ENCODE measurements at places on chromosomes 12 and 14.

DNA sequence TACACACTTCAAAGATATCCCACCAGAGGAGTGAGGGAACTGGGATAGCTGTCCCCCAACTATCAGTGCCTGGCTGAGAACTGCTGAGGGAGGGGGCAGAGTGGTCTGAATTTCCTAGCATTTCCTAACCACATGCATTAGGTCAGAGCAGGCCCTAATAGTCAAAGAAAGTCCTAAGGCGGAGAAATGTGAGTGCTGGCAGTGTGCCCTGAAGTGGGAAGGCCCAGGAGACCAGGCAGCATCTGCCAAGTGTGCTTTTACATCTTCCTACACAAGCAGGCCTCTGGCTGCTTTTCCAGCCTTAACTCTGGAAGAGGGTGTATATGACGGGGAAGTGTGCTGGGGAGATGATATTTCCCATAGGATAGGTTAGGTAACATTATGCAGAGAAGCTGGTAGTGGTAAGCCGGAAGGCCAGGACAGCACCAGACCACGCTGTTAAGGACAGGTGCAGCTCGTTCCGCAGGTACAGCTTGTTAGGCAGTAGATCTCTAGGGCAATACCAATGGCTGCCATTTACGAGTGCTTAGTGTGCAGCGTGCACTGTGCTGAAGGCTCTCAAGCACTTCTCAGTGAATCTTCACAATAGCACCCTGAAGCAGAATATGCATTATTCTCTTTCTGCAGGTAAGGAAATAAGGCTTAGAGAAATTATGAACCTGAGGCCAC lies 9.1 kb upstream of the CCDC198 start:
- DNase-seq: no peak

- DNase-seq: no peak
Measured at GRCh38 chr12:90940872-90941499, 14.0 kb downstream of the CCER1 start.

GRCh38 chr12:104792570-104792969 lies 165.5 kb downstream of the SLC41A2 start:
- no peak for DNase-seq

- no peak for DNase-seq
Measured at GRCh38 chr14:82414853-82415539, 881.3 kb upstream of the SEL1L start.

- DNase-seq: no peak
Measured at GRCh38 chr14:22531451-22532344, 57.3 kb downstream of the DAD1 start.

GRCh38 chr12:123886931-123887582 lies 85.6 kb downstream of the CCDC92 start:
- no peak for DNase-seq

- DNase-seq: no peak
Measured at GRCh38 chr14:89965839-89966238, 10.1 kb downstream of the TDP1 start.

DNA sequence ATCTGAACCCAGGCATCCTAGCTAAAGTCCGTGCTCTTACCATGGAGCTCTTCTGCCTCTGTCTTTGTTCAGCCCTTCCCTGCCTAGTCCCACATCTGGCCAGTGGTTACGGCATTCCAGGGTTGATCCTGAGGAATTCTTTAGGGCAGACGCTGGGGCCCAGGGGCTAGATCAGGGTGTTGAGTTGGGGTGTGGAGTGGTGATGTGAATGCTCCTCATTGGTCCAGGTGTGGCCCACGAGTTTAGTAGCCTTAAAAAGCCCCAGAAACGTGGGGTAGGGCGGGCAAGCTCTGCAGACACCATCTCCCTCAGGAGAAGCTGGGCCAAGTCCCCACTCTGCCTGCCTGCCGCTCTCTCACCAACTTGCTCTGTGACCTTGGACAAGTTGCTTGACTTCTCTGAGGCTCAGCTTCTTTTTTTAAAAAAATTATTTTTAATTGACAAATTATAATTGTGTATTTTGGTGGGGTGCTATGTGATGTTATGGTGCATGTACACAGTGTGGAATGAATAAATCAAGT lies 9.0 kb upstream of the SERPINA6 start:
- DNase-seq: no peak

- DNase-seq: no peak
Measured at GRCh38 chr12:72390146-72390545, 118.0 kb downstream of the TRHDE start.

DNA sequence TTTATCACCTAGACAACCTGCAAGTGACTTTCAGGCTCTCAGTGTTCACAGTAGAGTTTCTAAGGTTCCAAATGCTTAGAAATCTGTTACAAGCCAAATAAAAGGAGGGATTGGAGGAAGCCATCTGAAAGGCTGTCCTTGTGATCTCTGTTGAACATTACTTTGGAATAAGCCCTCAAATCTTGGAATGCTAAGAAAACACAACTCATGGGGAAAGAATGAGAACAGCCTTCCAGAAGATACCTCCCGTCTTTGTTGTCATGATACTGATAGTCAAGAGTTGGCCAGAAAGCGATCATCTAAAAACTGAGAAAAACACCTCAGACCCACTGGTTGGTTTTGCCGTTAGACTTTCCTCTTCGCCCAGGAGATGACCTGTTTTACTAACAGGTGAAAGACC lies 44.4 kb upstream of the KCNK13 start:
- no peak for DNase-seq

- no peak for DNase-seq
Measured at GRCh38 chr12:29565727-29566126, 68.2 kb upstream of the OVCH1 start.

- no peak for DNase-seq
Measured at GRCh38 chr12:132049442-132049841, 94.7 kb downstream of the DDX51 start.

GRCh38 chr14:81341370-81341769 lies 58.8 kb downstream of the STON2 start:
- no peak for DNase-seq

DNA sequence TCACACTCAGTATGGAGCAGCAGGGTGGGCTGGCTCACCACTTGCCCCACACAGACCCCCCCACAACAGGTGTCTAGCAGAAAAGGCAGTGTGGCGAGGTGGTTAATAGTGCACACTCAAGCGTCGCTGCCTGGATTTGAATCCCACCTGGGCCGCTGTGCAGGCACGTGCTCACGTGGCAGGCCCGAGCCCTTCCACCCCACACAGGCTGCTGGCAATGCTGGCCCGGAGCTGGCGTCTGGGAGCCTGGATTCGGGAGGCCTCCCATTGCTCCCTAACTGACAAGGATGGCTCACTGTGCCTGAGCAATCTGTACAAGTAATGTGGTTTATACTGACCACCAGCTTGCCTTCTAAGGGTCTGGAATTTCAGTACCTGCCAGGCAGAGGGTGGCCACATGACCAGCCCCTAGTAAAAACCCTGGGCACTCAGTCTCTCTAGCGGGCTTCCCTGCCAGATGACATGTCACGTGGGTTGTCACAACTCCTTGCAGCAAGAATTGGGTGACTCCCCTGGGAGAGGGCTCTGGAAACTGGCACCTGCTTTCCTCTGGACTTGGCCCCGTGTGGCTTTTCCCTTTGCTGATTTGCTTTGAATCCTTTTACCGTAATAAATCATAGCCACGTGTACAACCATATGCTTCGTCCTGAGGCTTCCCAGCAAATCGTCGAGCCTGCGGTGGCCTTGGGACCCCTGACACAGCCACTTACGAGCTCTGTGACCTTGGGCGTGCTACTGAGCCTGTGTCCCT lies 72.8 kb downstream of the SCARB1 start:
- DNase-seq: no peak

DNA sequence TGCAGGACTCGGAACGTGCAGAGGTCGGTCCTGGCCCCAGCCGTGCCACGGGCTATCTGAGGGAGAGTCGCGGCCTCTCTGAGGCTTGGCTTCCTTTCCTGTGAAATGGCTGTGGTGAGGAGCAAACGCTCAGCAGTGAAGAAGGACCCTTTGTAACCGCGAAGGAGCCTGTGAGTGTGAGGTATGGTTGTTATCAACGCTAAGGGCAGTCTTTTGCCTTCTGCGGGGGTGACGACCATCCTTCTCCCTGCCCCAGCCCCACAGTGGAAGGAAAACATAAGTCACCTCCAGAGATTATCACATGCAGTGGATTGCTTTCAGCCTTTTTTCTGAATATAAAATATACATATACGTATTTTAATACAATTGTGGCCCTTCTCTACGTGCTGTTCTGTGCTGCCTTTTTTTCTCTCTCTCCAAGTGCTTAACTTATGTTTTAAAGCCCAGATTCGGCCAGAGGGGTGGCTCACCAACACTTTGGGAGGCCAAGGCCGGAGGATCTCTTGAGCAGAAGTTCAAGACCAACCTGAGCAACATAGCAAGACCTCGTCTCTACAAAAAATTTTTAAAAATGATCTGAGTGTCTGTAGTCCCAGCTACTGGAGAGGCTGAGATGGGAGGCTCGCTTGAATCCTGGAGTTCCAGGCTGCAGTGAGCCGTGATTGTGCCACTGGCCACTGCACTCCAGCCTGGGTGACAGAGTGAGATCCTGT lies 17.4 kb downstream of the TAMALIN start:
- DNase-seq: no peak

DNA sequence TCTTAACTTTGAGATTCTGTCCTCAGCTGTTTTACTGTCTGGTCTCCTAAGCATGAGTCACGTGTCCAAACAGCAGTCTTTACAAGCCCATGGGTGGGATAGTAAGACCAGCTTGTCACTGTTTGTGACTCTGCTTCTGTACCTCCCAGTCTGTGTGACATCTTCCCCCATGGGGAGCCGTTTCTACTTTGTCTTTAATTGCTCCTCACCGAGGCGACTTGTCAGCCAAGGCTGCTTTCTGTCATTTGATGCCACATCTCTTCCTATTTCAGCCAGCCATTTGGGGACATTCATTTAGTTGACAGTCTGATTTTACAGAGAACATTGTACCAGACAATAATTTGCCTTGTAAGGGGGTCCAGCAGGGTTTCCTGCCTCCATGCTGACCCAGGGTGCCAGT lies 534.8 kb downstream of the NRXN3 start:
- no peak for DNase-seq

GRCh38 chr14:43795600-43796228 lies 711.4 kb downstream of the FSCB start:
- no peak for DNase-seq

- DNase-seq: no peak
Measured at GRCh38 chr14:96802963-96803362, 5.8 kb downstream of the VRK1 start.

DNA sequence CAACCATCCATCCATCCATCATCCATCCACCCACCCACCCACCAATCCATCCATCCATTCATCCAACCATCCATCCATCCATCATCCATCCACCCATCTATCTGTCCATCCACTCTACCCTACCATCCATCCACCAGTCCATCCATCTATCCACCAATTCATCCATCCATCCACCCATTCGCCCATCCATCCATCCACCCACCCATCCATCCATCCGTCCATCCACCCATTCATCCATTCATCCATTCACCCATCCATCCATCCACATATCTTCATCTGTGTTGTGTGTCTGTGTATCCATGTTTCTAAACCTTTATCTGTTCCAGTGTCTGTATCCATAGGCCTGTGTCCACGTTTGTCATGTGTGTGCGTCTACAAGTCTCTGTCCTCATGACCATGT lies 9.9 kb downstream of the HNF1A start:
- DNase-seq: no peak

DNA sequence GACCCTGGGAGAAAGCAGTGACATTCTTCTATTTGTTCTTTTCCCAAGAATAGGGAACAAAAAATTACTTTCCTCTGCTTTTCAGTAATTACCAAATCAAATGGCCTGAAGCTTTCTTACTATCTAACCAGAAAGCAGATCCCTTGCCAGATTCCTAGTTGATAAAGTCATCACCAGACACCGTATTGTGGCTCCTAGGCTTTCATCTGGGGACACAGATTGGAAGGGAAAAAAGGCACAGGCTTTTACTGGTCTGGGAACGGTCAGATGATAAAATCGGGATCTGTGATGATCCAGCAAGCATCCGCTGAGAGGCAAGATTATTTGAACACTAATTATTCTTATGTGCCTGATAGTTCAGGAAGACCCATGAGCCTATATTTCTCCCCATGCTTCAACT lies 79.1 kb upstream of the BCL2L14 start:
- no peak for DNase-seq

- no peak for DNase-seq
Measured at GRCh38 chr14:73289308-73289707, 52.0 kb downstream of the PAPLN start.

Measured in stimulated activated CD8-positive, alpha-beta memory T cell treated with anti-CD3 and anti-CD28 coated beads, Interleukin-7, amount 100 ng/mL, for 1 hour (primary cell).